Caki2 (cell line): ENCODE measurements at places on chromosomes 1 and 21. TPM values are rescaled to one million over a fixed set of nuclear protein-coding genes. Genes with fewer than 3 reads are reported as not detected.

DNA sequence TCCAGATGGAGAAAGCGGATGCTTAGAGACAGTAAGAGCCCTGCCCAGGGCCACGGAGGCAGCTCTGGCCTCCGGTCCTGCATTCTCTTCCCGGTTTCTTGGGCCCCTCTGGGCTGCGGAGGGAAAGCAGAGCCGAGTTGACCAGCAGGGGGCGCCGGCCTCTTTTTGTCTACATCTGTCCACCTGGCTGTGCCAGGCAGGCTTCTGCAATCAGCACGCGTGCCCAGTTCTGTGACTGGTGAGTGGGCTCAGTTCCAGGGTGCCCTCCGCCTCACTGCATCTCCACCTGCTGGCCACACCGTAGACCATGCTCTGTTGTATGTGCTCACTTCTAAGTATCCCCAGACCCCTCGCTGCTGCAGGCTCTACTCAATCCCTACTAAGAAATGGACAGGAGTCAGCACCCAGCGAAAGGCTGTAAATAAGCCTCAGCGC is 6.7 kb upstream of the HUNK start:
- peak; percentile 84 for DNase-seq

GRCh38 chr1:237355022-237355421 is 313.0 kb downstream of the RYR2 start:
- DNase-seq, result no peak

Gene NBPF14
- 9.5 and 13.2 TPM in 2 replicates for total RNA-seq

DNA sequence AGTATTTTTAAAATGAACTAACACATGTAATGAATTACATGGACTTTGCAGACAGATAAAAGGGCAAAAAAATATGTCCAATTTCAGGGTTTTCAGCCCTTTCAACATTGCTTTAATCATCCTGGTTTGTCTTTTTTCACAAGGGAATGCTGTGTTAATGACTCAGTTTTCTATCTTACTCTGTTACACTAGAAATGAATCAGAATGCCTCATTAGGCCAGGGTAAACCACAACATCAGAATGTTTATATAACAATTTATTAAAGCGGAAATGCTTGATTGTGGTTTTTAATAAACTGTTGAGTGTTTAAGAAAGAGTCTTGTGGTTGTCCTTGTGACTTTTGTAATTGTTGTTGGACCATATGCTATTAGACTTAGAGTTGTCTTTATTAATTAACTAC is 13.5 kb downstream of the GORAB start:
- peak; percentile 25 for DNase-seq

Gene GNB1
- total RNA-seq, result 282 and 362 TPM in 2 replicates

GRCh38 chr1:244199902-244200301 is 148.8 kb downstream of the ZBTB18 start:
- DNase-seq, result no peak

DNA sequence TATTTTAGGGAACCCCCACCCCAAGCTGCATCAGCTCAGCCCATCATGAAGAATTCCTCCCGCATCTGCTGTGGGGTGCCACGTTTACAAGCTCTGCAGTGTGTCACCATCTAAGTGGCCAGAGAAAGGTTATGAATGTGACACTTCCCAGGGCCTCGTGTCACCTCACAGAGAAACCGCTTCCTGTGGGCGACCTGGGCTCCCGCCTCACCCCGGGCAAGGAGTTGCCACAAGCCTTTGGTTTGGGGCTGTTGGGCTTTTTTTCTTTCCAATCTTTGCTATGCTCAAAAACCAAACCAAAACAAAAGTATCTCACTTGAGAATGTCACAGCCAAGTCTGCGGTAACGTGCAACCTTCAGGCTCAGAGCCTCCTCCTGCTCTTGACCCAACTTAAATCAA is 82.1 kb upstream of the ARHGEF16 start:
- no peak for DNase-seq

GRCh38 chr1:243575070-243575469 is 275.0 kb downstream of the AKT3 start:
- DNase-seq, result no peak

Gene CNIH3
- 0.81 and 0.95 TPM in 2 replicates for total RNA-seq

Gene CFAP45
- not detected in 2 replicates for total RNA-seq

GRCh38 chr1:74714429-74715235 is 18.2 kb downstream of the CRYZ start:
- no peak for DNase-seq

GRCh38 chr1:183968386-183968785 is 69.1 kb downstream of the COLGALT2 start:
- no peak for DNase-seq

Gene FOXJ3
- 17.0 and 22.6 TPM in 2 replicates for total RNA-seq

Gene OR2T2
- total RNA-seq, result not detected in 2 replicates

DNA sequence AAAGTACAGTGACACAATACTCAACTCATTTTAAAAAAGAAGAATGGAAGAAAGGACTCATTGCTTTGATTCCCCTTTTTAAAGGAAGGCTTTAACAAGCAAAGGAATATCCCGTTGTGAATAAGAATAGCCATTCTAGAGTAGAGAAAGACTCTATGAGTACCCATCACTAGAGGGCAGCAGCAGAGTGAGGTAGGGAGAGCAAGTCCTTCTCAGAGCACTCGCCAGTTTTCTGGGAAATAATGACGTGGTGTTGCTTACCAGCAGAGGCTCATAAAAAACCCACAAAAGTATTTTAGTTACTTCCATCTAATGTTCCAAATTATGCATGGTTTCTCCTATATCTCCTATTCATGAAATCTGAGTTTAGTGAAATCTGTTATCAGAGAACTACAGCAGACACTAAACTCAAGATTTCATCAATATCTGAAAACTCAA is 74.6 kb downstream of the USP24 start:
- DNase-seq, result peak; percentile 63

DNA sequence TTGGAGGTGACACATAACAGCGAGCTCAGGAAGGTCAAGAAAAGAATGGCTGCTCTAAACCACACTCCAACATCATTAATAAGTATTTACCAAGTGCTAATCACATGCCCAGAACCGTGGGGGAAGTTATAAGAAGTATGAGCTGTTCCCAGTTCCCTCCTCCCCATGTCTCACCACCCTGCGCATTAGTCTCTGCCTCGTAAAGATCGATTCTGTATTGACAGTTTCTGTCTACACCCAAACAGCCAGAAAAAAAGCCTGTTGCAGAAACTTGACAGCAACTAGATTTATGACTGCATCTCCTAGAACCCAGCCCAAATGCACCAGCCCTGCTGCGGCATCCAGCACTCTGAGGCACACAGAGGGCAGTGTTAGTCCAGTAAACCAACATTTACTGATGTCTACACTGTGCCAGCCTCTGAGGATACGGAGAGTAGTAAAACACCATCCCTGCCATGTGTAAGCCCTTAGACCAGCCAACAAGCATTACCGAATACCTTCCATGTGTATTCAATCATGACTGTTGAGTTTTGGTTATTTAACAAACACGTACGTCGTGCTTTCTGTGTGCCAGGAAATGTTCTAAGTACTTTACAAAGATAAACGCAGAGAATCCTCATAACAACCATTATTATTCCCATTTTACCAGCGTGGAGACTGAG is 63.6 kb upstream of the ZBTB40 start:
- no peak for DNase-seq

DNA sequence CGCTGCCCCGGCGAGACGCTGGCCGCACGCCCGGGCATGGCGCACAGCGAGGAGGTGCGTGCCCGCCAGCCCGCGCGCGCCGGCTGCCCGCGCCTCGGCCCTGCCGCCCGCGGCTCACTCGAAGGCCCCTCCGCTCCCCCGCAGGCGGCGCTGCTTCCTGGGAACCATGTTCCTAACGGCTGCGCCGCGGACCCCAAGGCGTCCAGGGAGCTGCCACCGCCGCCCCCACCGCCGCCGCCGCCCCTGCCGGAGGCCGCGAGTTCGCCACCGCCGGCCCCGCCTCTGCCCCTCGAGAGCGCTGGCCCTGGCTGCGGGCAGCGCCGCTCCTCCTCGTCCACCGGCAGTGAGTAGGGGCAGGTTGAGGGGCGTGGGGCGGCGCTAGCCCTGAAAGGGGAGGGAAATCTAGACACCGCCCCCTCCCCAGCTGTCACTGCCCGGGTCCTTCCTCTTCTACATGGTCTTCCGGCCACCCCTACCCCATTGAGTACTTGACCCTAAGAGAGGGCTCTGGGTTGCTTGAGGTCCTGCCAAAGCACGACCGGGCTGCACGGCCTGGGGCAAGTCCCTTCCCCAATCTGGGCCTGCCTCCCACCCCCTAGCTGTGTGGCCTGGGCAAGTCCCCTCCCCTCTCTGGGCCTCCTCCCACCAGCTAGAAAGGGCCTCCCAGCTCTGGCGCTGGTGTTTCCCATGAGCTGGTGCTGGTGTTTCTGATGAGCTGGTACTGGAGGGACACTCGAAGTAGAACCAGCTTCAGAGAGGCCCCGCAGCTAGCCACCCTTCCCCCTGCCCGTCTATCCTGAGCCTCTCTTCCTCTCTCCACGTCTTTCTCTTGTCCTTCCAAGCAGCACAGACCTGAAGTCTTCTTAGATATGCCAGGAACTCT is 17.0 kb downstream of the TNFRSF25 start:
- no peak for DNase-seq

DNA sequence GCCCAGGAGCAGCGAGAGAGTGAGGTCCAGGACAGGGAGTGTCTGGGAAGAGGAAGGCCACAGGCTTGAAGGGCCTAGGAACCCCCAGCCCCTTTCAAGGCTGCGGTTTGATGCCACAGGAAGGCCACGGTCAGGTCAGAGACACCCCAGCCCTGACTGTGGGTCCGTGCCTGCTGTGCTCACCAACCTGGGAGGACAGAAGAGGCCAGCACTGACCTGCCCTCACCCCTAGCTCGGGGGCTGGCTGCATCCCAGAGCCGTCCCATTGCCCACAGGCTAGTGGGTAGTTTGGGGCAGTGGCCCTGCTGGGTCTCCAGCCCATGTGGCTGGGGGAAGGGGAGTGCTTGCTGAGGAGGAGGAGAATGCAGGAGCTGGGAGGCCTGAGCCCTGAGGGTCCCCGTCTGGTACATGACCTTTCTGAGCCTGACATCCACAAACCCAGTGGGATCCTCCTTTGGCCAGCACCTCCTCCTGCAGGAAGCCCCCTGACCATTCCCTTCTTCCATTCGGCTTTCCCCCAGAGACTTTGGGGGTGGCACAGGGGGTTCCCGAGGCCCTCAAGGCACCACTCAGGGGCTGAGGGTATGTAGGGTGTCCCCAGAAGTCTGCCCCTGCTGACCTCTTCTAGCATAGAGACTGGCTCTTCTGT is 54.3 kb downstream of the WNT9A start:
- no peak for DNase-seq

GRCh38 chr1:182783068-182783467 is 6.5 kb upstream of the NPL start:
- no peak for DNase-seq

Gene FCRL1
- total RNA-seq, result not detected in 2 replicates
